ENCODE measurements at places on chromosomes 7 and 10. TPM values are rescaled to one million over a fixed set of nuclear protein-coding genes. Genes with fewer than 3 reads are reported as not detected.

GRCh38 chr10:93061594-93062513 is 1.3 kb downstream of the CYP26C1 start:
- peaks cover 57% of the 10 kb centered on the region for H3K4me1 ChIP-seq
- H3K27me3 ChIP-seq: no peaks in the 10 kb centered on the region
- H3K27ac ChIP-seq: no peak overlapping the region
- peaks cover 3% of the 10 kb centered on the region for H3K36me3 ChIP-seq
- peak overlapping the region; percentile 37 for H3K4me3 ChIP-seq

DNA sequence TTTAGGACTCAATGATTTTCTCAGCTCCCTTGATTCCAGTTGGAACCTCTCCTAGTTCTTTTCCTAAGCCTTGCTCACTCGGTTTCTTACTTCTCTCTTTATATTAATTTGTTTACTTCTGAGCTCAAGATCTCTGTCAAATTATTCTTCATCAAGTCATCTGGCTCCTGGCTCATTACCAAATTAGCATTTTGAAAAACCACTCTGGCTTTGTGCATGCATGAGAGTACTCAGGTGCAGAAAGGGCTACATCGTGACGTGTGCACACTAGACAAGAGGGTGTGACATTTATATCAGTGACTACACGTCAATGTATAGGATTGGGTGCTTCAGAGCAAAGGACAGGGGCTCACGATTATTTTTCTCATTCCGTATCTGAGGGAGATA is 645.7 kb upstream of the DPP6 start:
- no peak overlapping the region for H3K4me3 ChIP-seq
- no peaks in the 10 kb centered on the region for H3K27me3 ChIP-seq
- no peak for DNase-seq
- no peak overlapping the region for H3K27ac ChIP-seq
- H3K4me1 ChIP-seq: no peaks in the 10 kb centered on the region

GRCh38 chr7:142158736-142159496 is 47.4 kb downstream of the MGAM2 start:
- no peaks in the 10 kb centered on the region for H3K36me3 ChIP-seq
- no peak overlapping the region for H3K27ac ChIP-seq
- no peak for DNase-seq
- H3K27me3 ChIP-seq: no peaks in the 10 kb centered on the region
- no peak overlapping the region for H3K4me3 ChIP-seq

GRCh38 chr10:97573672-97574071 is 1.1 kb downstream of the ANKRD2 start:
- H3K4me1 ChIP-seq: peaks cover 9% of the 10 kb centered on the region
- no peak overlapping the region for H3K4me3 ChIP-seq
- DNase-seq: no peak
- H3K27ac ChIP-seq: no peak overlapping the region
- peaks cover 34% of the 10 kb centered on the region for H3K36me3 ChIP-seq
- no peaks in the 10 kb centered on the region for H3K27me3 ChIP-seq

GRCh38 chr7:45156516-45157272 is 897 bp upstream of the RAMP3 start:
- H3K4me1 ChIP-seq: no peaks in the 10 kb centered on the region
- H3K27ac ChIP-seq: no peak overlapping the region
- H3K4me3 ChIP-seq: peak overlapping the region; percentile 63
- no peaks in the 10 kb centered on the region for H3K36me3 ChIP-seq

- no peak for DNase-seq
- H3K36me3 ChIP-seq: no peaks in the 10 kb centered on the region
- no peak overlapping the region for H3K4me3 ChIP-seq
- no peaks in the 10 kb centered on the region for H3K4me1 ChIP-seq
Measured at GRCh38 chr10:123835575-123835974, 56.0 kb downstream of the CPXM2 start.

GRCh38 chr7:585229-585711 is 65.6 kb upstream of the PDGFA start:
- H3K4me3 ChIP-seq: no peak overlapping the region
- no peaks in the 10 kb centered on the region for H3K36me3 ChIP-seq
- H3K4me1 ChIP-seq: no peaks in the 10 kb centered on the region
- no peaks in the 10 kb centered on the region for H3K27me3 ChIP-seq
- DNase-seq: no peak

DNA sequence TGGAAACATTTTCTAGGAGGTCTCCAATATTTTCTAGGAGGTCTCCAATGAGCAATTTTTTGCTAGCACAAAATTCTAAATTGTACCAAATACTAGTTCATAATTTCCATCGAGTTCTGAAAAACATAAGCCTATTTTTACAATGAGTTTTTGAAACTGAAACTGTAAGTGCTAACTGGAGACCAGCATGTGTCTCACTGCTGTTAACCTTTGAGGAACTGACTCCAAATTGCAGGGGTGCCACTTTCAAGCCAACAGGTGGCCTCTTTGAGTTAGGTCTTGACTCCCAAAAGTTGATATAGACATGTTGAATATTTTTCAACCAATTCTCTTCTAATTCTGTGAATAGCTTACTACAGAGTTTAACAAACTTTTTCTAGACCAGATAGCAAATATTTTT is 58.8 kb downstream of the CAV1 start:
- peak overlapping the region; percentile 35 for H3K27ac ChIP-seq
- H3K36me3 ChIP-seq: no peaks in the 10 kb centered on the region
- DNase-seq: no peak
- peaks cover 8% of the 10 kb centered on the region for H3K4me1 ChIP-seq
- no peak overlapping the region for H3K4me3 ChIP-seq

DNA sequence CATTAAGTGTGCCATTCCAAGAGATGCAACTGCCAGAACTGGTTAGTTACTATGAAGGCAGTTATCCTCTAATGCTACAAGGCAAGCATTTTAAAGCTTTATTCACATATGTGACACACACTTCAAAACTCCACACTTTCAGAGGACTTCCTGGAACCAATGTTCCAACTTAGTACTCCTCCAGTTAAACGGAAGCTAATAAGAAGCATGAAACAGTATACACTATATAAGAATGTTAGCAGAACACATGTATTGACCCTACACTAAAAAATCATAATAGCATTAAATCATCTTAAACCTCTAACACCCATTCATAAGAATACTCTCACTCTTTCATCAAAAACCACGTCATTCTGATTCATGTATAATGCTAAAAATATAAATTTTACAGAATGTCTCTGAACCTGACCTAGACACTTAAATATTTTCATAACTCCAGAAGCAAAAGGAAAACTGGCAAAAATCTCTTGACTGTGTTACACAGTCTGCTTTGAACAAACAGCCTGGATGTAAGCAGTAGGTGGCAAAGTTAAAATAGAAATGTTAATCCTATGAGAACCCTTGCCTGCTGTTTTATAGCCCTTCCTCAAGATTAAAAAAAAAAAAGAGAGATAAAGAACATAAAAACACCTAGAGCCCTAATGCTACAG is 135.0 kb downstream of the SEMA3C start:
- H3K4me3 ChIP-seq: no peak overlapping the region
- H3K36me3 ChIP-seq: no peaks in the 10 kb centered on the region
- H3K27me3 ChIP-seq: no peaks in the 10 kb centered on the region
- H3K4me1 ChIP-seq: no peaks in the 10 kb centered on the region
- no peak overlapping the region for H3K27ac ChIP-seq
- DNase-seq: no peak

DNA sequence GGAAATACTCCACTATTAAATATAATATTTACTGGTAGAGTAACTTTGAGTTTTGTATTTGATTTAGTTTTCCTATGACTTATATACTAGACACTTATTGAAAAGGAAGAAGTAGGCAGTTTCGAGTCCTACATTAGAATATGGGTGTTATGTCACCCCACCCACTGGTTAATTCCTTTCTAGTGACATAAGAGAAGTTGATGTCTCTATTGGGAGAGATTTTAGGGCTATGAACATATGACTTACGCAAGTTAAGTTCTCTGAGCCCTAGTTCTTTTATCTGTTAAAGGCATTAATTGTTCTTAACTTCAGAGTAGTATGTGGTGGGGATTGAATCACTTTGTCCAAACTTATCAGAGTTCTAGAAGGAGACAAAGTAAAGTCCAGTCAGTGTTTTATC is 30.5 kb downstream of the CPED1 start:
- peaks cover 5% of the 10 kb centered on the region for H3K4me1 ChIP-seq
- H3K27me3 ChIP-seq: no peaks in the 10 kb centered on the region
- no peak overlapping the region for H3K4me3 ChIP-seq
- DNase-seq: no peak

Gene PLEKHS1
- total RNA-seq: not detected

DNA sequence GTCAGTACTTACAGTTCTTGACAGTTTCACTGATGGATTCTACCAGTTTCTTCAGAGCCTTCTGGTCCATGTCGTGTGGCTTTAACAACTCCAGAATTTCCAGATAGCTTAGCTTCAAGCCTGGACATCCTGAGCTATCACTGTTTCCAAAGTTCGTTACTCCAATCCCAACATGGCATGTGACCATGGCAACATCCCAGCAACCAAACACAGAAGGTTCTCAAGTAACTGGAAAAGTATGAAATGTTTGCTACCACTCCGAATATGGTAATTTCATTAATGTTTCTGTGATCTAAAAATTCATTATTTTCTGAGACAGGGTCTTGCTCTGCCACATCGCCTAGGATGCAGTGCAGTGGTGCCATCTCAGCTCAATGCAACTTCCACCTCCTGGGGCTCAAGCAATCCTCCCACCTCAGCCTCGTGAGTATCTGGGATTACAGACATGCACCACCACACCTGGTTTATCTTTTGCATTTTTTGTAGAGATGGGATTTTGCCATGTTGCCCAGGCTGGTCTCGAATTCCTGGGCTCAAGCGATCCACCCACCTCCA is 29.3 kb downstream of the RBM48 start:
- no peaks in the 10 kb centered on the region for H3K4me1 ChIP-seq
- H3K4me3 ChIP-seq: no peak overlapping the region
- no peaks in the 10 kb centered on the region for H3K27me3 ChIP-seq
- H3K27ac ChIP-seq: no peak overlapping the region
- peaks cover 26% of the 10 kb centered on the region for H3K36me3 ChIP-seq
- DNase-seq: no peak

Data from spleen (tissue), 13 donors.